ENCODE measurements at places on chromosomes 7 and 10.

GRCh38 chr10:3631701-3632330 lies 153.2 kb downstream of the KLF6 start:
- DNase-seq: no peak

DNA sequence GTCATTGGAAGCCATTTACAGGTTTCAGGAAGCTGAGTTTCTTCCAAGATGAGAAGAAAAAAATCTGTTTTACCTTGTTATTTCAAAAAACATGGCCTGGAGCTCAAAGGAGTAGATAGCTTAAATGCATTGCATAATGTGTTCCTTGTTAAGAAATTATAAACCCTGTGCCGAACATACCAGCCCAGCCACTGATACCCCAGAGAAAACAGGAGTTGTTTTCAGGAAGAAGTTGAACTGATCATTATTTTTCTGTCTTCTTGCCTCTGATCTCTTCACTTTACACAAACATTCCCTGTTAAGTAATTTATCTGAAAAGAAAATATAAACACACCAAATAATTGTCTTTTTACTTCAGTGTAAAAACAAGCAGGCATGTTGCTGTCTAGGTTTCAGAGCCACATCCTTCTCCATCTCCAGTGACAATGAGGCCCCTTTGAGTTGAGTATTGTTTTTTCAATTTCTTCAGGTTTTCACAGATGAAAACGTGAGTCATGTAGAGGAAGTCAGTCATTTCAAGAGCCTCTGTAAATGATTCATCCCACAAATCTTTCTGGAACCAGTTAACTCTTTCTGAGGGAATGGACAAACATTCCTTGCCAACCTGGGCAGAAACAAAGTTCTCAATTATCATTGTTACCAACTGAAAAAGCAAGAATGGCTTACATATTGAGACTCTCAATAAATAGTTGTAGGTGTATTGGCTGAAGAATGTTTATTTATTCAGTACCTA lies 244.2 kb downstream of the IPMK start:
- DNase-seq: no peak

- no peak for DNase-seq
Measured at GRCh38 chr10:28587270-28587969, 54.5 kb downstream of the WAC start.

DNA sequence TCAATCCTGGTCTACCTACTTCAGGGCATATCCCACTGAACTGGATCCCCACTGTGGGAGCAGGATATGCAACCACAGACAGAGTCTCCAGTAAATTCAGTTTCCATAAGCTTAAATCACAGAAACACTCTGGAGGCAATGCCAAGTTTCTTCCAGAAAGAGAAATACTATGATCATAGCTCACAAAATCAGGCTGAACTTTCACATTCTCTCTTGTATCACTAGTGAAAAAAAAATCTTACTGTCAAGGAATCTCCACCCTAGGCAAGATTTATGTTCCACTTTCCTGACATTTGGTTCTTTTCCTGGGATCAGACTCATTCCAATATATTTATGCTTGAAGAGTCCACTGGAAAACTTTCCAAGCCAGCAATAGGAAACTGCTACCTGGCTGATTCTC lies 749.0 kb downstream of the SUGCT start:
- no peak for DNase-seq

DNA sequence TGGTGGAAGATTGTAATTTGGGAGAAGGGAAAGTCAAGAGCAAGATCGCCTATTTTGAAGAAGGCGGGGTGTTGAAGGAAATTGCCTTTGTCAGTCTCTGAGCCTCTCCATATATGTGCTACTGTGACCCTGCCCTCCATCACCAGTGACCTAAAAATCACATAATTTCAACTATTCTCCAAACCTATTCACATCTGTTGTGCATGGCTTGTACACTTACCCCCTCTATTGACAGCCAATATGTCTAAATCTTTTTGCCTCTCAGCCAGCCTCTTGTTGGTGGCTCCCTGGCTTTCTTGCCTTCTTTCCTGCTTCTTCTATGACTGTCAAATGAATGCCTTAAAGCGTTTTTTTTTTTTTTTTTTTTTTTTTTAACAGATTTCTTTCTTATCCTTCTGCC lies 295.6 kb downstream of the AUTS2 start:
- DNase-seq: peak; percentile 77

DNA sequence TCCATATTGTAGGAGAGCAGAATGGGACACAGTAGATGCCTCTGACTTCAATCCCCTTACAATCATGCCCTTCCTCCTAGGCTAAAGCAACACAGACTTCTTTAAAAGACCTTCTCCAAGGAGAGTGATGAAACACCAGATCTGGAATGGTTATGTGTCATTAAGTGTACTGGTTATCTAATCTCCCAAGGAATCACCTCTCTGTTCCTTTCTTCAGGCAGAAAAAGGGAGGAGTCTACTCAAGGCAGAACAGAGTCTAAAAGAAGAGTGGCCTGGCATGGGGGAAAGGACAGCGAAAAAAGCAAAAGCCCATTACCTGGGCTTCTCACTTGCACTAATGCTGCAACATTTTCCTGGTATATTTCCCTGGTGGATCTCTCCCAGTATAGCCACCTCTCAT lies 2.9 kb downstream of the ELMO1 start:
- DNase-seq: no peak

GRCh38 chr7:22890773-22891172 lies 68.1 kb upstream of the TOMM7 start:
- no peak for DNase-seq

DNA sequence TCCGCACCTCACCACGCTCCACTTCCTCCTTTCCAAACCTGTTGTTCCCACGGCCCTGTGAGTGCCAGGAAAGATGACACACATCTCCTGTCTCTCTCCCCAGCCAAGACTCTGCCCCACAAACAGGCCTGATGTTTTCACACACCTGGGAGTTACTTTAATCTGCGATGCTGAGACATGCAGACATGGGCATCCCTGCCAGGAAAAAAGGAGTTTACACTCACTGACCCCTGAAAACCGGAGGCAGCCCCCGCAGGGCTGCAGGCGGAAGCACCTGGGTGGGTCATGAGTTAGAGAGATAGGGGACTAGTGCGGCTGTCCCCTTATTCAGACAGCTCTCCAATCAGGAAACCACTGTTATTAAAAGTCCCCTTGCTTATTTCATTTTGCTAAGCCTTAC lies 106.4 kb upstream of the CARD11 start:
- no peak for DNase-seq

DNA sequence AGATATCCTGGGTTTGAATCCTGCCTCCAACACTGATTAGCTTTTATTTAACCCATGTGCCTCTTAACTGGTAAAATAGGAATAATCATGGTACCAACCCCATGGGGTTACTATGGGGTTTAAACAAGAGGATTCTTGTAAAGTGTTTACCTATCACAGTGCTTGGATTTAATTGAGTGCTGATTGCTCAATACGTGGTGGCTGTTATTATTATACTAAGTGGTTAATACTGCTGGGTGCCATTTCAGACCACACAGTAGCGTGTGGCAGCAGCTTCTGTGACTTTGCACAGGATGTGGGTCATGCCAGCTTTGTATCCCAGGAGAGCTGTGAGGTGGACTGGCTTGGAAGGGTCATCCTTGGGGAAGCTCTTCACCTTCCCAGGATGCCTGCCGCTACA lies 177.2 kb downstream of the SEC23IP start:
- DNase-seq: no peak

DNA sequence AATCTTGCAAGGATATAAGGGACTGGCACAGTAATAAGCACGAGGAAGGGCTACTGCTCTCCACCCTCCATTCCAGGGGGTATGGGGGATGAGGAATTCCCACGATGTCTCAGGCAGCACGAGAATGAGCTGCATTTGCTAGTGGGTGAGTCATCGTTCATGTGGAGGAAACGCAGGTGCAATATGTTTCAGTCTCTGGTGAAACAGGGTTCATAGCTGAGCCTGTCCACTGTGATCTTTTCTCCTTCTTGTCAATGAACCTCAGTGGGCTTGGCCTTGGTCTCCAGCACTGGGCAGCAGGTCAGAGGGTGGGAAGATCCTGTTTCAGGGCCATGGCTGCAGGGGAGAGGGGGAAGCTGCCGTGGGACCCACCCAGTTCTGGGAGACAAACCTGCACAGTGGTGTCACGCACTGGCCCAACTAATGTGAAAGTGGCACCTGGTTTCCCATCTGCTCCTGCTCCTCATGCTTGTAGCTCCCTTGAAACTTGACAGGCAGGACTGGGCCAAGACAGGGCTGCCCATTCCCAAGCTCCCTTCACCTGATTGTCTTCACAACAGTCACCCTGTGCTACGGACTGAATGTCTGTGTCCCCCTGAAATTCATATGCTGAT lies 181.9 kb downstream of the USP6NL start:
- no peak for DNase-seq

DNA sequence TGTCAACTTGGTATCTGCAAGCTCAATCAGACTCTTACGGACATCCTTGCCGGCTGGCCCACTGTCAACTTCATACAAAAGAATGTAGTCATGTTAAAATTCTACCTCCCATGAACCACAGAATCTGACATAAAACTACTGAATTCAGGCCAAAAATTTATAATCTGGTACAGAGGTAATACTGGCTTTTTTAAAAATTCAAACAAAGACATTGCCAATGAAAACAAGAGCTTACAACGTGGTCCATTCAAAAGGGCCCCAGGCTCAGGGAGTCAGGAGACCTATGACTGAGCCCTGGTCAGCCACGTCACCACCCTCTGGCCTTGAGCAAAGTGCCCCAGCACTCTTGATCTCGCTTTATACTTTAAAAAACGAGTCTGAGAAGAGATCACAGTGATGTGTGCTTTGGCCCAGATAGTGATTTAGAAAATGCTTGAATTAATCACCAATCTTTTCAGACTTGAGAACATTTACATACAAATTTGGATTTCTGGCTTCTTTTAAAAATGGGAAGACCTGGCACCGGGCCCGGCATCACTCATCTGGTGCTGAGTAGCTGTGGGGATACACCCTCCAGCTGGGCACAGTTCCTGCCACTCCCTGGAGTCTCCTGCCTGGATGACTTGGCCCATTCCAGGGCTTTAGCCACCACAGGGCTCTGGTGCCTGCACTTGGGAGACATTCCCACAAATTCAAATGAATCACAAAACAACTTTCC lies 94.1 kb downstream of the PIP4K2A start:
- no peak for DNase-seq

GRCh38 chr7:107194052-107194451 lies 25.2 kb downstream of the HBP1 start:
- no peak for DNase-seq

- DNase-seq: no peak
Measured at GRCh38 chr10:5583525-5584175, 58.9 kb downstream of the CALML3 start.

Measured in NCI-H1417 treated with DMSO at 0.1 percent for 48 hours (cell line).